ENCODE measurements at places on chromosomes 4 and X. TPM values are rescaled to one million over a fixed set of nuclear protein-coding genes. Genes with fewer than 3 reads are reported as not detected.

Gene FAM114A1
- 34.9 TPM for total RNA-seq

Gene SUPT20HL2
- total RNA-seq, result not detected

Gene PAGE4
- not detected for total RNA-seq

Gene GATA1
- not detected for total RNA-seq

Gene TLR10
- 0.06 TPM for total RNA-seq

Gene CFAP299
- not detected for total RNA-seq

Gene CLCN4
- total RNA-seq, result 3.6 TPM

Gene SLC9B1
- total RNA-seq, result not detected

Gene SLC49A3
- total RNA-seq, result not detected

Gene NPY2R
- not detected for total RNA-seq
